ENCODE measurements at places on chromosomes 12 and 14. TPM values are rescaled to one million over a fixed set of nuclear protein-coding genes. Genes with fewer than 3 reads are reported as not detected.

GRCh38 chr14:70100071-70100470 lies 88.7 kb downstream of the SLC8A3 start:
- DNase-seq = no peak

DNA sequence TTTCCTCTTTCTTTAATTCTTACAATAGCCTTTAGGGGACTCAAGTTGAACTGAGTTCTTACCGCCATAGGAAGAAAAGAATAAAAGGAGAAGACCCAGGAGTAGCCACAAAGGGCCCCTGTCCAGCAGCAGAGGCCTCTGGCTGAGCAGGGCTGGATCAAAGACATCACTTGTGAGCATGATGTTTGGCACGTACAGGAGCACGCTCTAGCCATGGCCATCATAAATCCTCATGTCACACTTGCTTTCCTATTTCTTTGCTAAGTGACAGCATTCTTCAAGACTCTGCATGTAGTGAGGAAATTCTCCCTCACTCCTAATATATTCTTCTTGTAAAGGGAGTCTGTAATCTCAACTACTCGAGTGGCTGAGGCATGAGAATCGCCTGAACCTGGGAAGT lies 15.7 kb downstream of the CLEC4C start:
- DNase-seq = peak; percentile 28

FAM181A gene
- polyA plus RNA-seq = not detected

DNA sequence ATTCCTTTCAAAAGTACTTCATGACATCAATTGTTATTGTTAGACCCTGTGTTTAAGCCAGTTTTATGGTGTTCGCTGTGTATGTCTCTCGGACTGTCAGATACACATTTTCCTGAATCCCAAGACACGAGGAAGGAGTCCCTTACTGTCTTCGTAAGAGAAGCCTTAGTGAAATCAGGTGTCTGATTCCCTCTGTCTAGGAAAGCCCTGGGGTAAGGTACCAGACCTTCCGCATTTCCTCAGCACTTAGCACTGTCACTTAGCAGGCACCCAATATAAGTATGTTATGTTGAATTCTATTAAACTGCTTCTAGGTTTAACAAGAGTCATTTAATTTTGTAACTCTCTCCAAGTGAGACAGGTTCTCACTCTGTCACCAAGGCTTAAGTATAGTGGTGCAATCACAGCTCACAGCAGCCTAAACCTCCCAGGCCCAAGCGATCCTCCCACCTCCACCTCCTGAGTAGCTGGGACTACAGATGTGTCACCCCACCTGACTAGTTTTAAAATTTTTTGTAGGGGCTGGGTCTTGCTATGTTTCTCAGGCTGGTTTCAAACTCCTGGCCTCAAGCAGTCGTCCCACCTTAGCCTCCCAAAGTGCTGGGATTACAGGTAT lies 111.0 kb downstream of the BBS10 start:
- no peak for DNase-seq

GRCh38 chr14:71138448-71139293 lies 231.4 kb downstream of the PCNX1 start:
- DNase-seq = no peak

TMEM179 gene
- polyA plus RNA-seq = 1.1 TPM

DNA sequence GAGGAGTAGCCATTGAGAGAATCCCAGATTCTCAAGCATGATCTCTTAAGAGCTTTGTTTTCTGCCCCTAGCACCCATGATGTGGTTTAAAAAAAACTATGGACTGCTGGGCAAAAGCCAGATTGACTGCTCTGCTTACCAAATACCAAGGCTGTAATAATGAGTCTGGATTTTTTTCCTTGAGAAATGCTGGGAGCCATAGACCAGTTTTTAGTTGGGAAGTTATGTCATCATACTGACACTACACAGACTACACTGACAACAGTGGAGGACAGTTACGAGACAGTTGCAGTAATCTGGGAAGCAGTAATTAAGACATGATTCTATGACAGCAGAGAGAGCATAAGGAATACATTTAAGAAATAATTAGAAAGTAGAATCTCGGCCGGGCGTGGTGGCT lies 35.8 kb downstream of the SPATA7 start:
- DNase-seq = no peak

DNA sequence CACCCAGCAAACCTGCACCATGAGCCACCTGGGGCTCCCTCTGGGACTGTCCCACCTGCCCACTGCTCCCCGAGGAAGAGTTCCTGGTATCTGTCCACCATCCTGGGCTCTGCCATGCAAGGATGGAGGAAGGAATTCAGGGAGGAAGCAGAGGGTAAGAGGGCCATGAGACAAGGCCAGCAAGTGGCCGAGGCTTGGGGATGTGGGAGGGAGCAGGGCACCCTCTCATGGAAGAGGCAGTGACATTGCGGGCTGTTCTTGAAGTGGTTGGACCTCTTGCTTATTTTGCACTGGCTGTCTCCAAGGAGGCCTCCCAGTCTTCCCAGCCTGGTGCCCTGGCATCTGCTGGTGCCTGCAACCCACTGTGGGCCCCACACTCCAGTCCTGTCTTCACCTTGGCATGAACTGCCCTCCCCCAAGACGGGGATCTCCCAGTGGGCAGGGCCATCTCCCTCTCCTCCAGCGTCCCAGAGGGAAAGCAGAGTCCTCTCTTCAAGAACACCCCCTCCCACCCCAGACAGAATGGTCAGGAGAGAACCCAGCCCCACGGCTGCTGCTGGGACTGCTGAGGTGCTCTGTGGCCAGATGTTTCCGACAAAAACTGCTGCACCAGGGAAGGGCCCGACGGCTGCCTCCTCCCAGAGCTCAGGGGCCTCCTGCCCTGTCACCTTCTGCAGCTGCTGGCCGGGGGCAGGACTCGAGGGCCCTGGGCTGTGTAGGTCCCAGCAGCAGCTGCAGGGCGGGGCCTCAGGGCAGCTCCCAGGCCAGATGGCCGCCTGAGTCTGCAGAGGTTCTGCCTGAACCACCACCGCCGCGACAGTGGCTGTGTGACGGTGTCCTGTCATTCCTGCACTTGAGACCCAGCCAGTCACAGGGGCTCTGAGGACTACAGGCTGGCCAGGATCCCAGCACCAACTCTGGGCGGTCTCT lies 1.8 kb upstream of the AKT1 start:
- DNase-seq = no peak

Measured in renal pelvis (tissue), 12 donors.